Activated T-cell treated with anti-CD3 and anti-CD28 coated beads for 1 hour (primary cell): ENCODE measurements at places on chromosomes 16 and 17.

DNA sequence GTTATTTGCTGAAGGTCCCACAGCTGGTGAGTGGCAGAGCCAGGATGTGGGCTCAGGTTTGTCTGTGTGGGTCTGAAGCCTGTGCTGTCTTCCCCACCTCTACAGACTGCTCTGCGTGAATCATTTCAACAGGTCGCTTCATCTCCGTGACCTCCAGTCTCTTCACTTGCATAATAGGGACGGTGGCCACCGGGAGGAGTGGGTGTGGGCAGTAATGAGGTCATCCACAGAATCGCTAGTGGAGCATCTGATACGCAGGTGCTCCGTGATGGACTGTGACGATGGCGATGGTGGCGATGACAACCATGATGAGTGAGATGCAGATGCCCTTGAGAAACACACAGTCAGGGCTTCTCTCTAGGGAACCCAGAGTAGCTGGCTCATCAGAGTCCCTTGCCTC, 120.2 kb downstream of the RAP1GAP2 start:
- DNase-seq: no peak

GRCh38 chr16:89013111-89013510, 36.1 kb upstream of the CBFA2T3 start:
- DNase-seq: no peak

- no peak for DNase-seq
Observed at GRCh38 chr16:57541754-57542435, 548 bp upstream of the ADGRG5 start.

GRCh38 chr17:58665946-58666857, 25.6 kb downstream of the TEX14 start:
- DNase-seq: no peak

GRCh38 chr16:88869673-88869980, 3.2 kb upstream of the PABPN1L start:
- no peak for DNase-seq

GRCh38 chr17:2210726-2211125, 92.9 kb downstream of the SMG6 start:
- no peak for DNase-seq

- no peak for DNase-seq
Observed at GRCh38 chr17:45768000-45768399, 16.1 kb upstream of the CRHR1 start.

GRCh38 chr17:18866866-18867813, 9.2 kb downstream of the PRPSAP2 start:
- DNase-seq: no peak

DNA sequence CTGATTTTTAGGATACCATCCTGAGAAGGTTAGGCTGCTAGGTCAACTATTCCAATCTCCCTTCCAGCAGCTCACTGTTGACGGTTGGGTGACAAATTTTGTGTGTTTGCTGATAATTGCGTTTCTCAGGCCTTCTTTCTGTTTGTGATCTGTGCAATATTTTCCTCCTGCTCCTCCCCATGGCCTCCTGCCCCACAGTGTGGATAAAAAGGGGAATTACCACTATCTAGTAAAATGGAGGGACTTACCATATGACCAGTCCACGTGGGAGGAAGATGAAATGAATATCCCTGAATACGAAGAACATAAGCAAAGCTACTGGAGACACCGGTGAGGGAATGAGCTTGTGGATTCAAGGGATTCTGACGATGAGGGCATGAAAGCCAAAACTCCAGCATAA, 9.2 kb downstream of the CHD3 start:
- no peak for DNase-seq

- DNase-seq: no peak
Observed at GRCh38 chr16:30760577-30761426, 1.1 kb downstream of the CFAP119 start.
